Fibroblast of mammary gland (primary cell): ENCODE measurements at places on chromosomes 12 and 14.

GRCh38 chr14:31550589-31550988, 10.6 kb upstream of the NUBPL start:
- no peak for DNase-seq

- no peak for DNase-seq
These were observed 41.7 kb downstream of the ZCRB1 start for GRCh38 chr12:42284157-42284556.

DNA sequence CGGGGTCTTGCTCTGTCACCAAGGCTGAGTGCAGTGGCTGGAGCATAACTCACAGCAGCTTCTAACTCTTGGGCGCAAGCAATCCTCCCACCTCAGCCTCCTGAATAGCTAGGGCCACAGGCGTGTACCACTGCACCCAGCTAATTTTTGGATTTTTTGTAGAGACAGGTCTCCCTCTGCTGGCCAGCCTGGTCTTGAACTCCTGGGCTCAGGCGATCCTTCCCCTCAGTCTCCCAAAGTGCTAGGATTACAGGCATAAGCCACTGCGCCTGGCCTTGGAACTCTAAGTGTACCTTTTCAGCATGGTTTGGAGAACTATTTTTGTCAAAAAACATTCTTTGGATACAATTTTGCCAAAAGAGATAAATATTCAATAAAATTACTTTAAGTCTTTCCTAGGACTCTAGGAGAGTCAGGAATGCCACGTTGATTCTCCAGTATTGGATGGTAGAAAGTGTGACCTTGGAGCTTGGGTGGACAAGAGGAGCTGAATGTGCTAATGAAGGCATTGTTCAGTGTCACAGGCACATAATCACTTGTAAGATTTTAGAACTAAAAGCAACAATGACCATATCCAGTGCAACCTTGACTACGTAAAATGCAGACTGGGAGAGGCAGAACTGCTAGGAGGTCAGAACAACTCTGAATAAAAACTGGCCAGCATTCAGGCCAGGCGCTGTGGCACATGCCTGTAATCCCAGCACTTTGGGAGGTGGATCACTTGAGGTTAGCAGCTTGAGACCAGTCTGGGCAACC, 2.8 kb downstream of the SRSF9 start:
- peak; percentile 61 for DNase-seq

DNA sequence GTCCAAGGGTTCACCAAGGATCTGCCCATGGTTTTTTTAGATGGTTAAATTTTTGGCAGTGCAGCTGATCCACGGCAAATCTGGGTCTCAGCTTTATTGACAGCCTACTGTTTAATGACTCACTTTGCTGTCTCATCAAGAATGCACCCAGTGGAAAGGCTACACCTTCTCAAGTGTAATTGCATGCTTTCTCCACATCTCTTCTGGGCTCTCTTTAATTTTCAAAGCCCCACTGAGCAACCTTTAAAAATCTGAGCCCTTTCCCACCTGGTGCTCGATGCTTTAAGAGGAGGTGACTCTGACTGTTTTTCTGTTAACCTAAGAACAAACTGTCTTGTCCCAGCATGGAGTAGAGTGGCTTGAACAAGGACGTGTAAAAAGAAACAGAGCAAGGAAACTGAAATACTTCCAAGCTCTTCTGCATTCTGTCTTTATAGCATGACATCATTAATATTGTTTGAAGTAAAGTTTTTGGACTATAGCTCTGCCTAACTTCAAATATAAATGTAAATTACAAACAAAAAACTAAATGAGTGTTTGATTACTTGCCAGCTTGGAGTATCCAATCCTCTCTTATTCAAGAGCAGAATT, 214.2 kb upstream of the KRR1 start:
- peak; percentile 87 for DNase-seq

DNA sequence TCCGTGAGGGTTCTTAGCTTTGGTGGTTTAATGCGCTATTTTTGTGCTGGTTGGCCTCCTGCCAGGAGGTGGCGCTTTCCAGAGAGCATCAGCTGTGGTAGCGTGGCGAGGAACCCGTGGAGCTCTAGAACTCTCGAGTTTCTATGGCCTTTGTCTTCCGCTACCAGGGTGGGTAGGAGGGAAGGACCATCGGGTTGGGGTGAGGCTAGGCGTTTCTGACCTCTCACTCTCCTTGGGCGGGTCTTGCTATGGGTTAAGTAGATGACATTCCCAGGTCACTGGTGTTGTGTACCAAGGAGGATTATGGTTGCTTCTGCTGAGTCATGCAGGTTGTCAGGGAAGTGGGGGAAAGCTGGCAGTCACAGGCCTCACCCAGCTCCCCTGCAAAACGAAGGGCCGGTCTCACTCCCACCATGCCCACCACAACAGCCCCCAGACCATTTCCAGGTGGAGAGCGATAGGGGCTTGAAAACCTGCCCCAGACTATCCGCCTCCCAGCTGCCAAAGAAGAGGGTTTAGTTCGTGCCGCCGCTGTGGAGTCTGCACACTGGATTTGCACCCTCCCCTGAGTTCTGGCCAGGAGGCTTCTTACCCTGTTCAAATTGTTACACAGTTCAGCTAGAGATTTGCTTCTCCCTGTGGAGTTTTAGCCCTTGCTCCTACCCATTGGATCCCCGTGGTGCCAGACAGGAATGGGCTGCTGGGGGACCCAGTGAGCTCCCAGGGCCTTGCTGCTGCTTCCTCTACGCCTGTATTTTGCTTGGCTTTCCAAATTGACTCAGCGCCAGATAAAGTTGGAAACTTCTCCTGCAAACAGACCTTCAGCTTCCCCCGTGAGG, 21.9 kb downstream of the RNFT2 start:
- DNase-seq = no peak

- DNase-seq = peak; percentile 74
These were observed 22.8 kb upstream of the DHRS4 start for GRCh38 chr14:23930742-23931141.

- peak; percentile 28 for DNase-seq
These were observed 56.6 kb downstream of the TTC9 start for GRCh38 chr14:70698288-70698687.

DNA sequence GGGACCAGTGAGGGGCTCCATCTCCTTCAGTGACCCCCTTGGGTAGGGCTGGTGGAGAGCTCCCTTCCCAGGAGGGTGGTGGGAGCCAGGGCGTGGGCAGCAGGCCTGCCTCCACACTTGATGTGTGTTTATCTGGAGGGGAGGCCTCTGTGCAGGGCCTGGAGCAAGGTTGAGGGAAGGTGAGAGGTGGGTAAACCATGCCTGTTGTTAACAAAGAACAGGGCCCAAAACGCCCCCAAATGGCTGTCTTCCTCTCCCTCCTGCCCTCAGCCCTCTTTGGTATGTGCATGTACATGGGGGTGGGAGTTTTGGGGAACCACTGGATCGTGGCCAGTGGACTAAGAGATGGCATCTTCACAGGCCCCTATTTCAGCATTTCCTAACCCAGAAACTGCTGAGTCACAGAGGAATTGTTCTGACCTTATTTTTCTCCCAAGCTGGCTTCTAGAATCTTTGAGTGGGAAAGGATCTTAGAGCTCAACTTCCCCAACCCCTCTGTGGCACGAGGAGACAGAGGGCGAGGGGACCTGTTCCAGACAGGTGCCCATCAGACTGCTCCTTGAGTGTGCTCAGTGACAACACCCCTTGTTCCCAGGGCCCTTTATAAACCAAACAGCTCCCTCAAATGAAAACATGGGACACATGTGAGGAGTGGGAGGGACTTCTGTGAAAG, 3.6 kb downstream of the SLC48A1 start:
- DNase-seq = peak; percentile 50

GRCh38 chr14:33508126-33509062, 442.5 kb downstream of the EGLN3 start:
- DNase-seq = no peak

GRCh38 chr14:60093606-60094005, 1.9 kb downstream of the PCNX4 start:
- DNase-seq = peak; percentile 21
